ENCODE measurements at places on chromosomes 7 and 10. TPM values are rescaled to one million over a fixed set of nuclear protein-coding genes. Genes with fewer than 3 reads are reported as not detected.

SLC26A3 gene
- 13.1 TPM for total RNA-seq

TFEC gene
- total RNA-seq: 6.2 TPM

- ATAC-seq: no peak
Measured at GRCh38 chr7:114924038-114924712, 2.3 kb downstream of the MDFIC start.

GRCh38 chr7:157694376-157694665 is 357.5 kb downstream of the DNAJB6 start:
- ATAC-seq: no peak

- no peak for ATAC-seq
Measured at GRCh38 chr7:36621396-36621795, 102.9 kb downstream of the AOAH start.

DNA sequence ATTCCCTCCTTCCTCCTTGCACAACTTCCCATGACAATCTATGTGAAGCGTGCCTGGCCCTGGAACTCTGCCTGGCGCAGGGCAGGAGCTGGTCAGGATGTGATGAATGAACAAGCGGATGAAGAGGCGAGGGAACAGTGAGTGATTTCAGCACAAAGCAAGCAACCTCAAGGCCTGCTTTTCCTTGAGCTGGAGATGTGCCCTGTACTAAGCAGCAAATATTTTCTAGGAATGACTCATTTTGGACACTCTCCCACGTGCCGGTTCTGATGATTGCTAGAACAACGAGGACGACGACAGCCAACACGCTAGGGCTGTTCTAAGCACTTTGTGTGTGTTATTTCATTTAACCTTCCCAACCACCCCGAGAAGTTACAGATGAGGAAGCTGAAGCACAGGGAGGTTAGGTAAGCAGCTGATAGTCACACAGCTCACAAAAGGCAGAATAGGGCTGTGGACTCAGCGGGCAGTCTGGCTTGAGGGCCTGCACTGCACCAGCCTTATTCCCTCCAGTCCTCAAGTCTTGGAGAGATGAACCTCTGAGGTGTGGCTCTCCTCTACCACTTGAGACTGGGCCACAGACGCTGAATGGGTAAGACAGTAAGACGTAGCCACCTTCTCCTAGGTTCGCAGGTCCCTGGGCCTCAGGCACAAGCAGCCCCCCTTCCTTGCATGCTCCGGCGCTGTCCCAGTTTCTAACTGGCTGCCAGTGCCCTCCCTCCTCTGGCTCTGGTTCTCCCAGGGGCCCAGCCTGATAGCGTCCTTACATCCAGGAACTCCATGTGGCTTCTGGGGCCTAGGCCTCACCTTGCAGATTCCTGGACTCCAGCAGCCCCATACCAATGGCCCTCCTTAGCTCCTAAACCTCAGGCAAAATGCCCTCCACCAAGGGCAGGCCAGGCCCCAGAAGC is 59.0 kb downstream of the YKT6 start:
- ATAC-seq: peak; percentile 88

DNA sequence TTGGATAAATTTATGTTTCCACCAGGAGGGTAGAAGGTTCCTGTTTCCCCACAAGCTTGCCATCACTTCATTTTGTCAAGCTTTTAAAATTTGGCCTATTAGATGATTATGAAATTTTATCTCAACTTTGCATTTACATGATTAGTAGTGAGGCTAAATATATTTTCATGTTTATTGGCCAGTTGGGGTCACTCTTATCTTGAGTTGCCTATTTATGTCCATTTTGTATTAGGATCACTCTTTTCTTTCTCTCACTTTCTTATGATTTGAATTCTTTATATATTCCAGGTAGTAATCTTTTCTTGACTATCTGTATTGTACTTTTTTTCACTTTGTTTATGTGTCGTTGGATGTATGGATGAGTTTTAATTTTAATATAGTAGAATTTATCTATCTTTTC is 218.6 kb upstream of the SLC26A5 start:
- ATAC-seq: no peak

GRCh38 chr7:72445075-72445474 is 32.9 kb upstream of the CALN1 start:
- no peak for ATAC-seq

GRCh38 chr7:30429156-30429530 is 49.4 kb downstream of the NOD1 start:
- ATAC-seq: no peak

- ATAC-seq: no peak
Measured at GRCh38 chr10:110498982-110499795, 1.5 kb downstream of the DUSP5 start.

DNA sequence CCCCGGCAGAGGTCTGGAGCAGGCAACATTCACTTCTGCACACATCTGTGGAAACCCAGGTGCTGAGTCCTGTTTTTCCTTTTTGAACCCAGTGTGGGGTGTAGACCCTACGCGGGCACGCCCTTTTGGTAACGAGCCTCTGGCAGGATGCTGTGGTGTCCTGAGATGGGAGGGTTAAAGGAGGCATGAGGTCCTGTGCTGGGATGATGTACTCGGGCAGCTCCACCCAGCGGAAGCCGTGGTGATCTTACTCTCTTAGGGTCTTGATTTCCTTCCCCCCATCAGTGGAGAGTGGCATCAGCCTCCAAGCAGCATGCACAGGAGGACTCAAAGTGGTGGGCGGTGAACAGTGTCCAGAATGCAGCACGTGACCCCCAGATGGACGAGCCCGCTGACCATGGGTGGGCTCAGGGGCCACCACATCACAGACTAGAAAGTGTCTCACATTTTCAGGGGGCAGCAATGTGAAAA is 148.6 kb downstream of the DNAJB6 start:
- ATAC-seq: no peak

- ATAC-seq: no peak
Measured at GRCh38 chr10:82661701-82662100, 786.7 kb downstream of the NRG3 start.

DNA sequence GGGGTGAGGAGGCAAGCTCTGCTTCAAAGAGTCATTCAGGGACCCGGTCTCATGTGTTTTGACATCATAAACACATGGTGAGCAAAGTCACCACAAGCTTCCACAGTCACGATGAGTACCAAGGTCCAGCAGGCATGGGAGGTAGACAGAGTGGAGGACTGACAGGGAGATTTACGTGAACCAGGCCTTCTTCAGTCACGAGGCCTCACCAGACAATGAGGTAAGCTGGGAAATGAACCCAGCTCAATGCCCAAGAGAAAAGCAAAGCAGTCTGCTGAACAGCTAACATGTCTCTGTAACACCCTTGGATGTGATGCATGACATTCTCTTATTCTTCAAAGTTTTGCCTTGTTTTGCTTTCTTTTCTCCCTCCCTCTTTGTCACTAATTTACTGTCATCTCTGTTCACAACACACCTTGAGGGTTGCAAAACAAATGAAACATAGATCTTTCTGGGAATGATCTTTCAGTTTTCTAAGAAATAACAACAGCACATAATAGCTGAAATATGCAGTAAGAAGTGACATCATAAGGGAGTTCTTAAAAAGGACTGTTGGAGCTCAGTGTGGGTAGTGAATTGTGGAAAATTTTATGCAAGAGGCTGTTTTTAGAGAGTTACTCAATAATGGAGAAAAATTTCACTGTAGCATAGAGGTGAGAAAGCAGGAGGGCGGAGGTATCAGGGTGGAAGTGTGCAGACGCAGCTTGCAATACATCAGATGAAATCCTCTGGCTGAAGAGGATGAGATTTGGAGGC is 9.0 kb downstream of the PPP1R17 start:
- ATAC-seq: peak; percentile 77

- ATAC-seq: no peak
Measured at GRCh38 chr10:59266321-59266720, 89.9 kb downstream of the PHYHIPL start.

- no peak for ATAC-seq
Measured at GRCh38 chr10:77458986-77459590, 178.5 kb downstream of the KCNMA1 start.

SLC13A1 gene
- not detected for total RNA-seq
